Osteoblast (primary cell): ENCODE measurements at places on chromosomes 2 and 18. TPM values are rescaled to one million over a fixed set of nuclear protein-coding genes. Genes with fewer than 3 reads are reported as not detected.

- no peak for DNase-seq
Observed at GRCh38 chr2:67309281-67309680, 87.9 kb upstream of the ETAA1 start.

DNA sequence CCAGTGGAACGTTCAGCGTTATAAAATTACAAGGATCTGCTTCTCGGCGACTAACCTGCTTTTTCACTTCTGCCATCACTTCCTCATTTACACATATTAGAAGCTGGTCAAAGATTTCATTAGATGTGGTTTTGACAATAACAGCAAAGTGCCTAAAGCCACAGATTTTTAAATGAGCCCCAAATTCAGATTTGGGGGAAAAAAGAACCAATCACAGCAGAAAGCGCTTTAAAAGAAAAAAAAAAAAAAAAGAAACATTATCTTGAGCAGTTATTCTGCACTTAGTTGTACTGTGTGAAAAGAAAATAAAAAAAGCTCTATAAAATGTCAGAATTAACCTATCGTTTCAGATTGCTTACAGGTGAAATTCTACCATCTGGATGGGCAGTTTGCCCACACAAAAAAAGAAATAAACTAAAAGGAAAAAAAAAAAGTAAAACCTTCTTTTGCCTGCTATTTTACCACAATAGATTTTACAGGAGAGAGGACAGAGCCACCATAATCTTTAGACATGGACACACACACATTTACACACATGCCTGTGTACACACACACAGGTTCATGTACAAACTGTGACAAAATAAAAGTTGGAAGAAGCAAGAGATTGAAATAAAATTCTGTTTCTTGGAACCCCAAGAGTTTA lies 167.2 kb downstream of the TCF4 start:
- DNase-seq = no peak

- DNase-seq = no peak
Observed at GRCh38 chr18:76252139-76252538, 242.9 kb downstream of the ZNF516 start.

- DNase-seq = peak; percentile 77
Observed at GRCh38 chr18:57797209-57797651, 5.9 kb downstream of the ATP8B1 start.

DNA sequence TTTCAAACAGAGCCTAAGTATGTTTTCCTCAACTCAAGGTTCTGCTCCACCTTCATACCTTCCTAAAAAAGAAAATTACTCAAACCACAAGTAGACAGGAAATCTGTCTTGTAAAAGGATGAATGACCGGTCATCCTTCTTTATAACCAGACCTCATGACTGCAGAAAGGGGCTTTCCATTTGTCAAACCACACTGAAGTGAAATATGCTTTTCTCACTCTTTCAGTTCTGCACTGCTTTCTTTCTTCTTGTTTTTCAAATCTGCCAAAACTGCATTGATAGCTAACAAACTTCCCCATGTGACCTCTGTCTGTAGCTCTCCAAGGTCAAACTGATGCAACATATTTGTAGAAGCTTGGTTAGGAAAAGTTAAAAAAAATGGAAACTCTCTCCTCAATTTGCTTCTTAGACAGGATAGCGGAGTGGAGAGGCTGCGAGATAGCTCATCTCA lies 308.9 kb upstream of the CCDC68 start:
- DNase-seq = no peak

GRCh38 chr2:80288576-80288975 lies 16.0 kb downstream of the LRRTM1 start:
- no peak for DNase-seq

The DSEL gene
- 119 and 157 TPM in 2 replicates for total RNA-seq

DNA sequence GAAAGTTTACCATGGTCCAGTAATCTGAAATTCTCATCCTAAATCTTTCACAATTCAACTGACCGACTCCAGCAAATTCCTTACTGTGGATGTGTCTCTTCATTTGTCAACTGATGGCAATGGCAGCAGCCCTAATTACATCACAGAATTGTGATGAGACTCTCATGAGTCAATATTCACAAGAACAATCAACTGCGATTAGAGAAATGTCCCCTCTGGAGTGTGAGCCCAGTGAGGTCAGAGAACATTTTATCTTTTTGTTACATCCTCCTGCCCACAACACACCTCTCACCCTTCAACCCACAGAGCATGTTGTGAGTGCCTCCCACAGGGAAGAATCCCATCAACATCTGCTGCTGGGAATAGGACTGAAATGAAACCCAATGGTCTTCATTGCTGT lies 73.6 kb downstream of the CD226 start:
- no peak for DNase-seq

The CXCR1 gene
- not detected in 2 replicates for total RNA-seq

GRCh38 chr2:236507393-236508085 lies 62.1 kb upstream of the ACKR3 start:
- no peak for DNase-seq

The EVA1A gene
- 70.9 and 74.8 TPM in 2 replicates for total RNA-seq

DNA sequence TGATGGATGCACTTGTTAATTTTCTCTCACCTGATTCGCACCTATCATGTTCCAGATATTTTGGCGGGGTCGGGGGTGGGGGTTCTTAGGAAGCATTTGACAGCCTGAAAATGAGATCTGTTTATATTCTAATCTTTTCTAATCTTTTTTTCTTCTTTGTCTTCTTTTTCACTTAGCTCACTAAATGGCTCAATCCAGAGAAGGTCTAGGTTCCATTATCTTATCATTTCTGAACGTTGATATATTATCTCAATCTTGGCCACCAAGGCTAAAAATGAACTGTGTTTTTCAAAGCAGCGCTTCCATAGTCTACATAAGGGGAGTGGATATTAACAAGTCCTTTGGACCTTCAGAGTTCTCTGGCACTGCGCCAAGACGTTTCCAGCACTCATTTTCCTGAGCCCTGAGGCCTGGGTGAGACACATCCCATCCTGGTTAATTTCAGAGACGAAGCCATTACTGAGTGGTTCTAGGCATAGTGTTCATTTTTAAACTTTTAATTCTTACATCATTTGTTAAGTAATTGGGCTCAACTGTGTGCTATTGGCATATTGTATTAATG lies 229.0 kb downstream of the SOX11 start:
- DNase-seq = no peak

DNA sequence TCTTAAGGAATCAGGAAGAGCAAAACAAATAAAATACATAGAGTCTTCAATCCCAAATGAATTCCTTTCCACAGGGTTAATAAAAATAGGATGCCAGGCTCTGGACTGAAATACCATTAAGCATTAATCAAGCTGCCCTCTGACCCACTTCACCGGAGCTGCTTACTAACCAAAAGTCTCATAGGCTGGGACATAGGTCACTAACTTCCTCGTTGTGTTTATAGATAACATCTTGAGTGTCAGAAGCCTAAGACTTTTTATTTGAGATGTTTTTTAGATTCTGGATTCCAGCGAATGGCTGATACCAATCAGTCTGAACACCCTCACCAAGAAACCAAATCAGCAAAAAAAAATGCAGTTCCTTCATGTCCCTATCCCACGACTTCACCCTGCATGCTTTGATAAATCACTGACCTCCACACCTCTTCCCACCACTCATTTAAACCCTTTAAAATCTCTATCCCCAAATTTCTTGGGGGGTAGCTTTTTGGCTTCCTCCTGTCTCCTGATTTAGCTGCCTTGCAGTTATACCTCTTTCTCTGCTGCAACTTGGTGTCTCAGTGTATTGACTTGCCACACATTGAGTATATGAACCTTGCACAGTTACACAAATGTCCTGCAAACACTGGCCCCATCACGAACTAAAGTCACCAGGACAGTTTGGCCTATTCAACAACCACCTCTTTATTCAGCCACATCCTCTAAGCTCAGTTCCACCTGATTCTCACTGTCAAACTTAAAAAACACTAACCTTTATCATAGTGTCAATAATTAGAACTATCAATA lies 399.3 kb downstream of the METTL4 start:
- no peak for DNase-seq

DNA sequence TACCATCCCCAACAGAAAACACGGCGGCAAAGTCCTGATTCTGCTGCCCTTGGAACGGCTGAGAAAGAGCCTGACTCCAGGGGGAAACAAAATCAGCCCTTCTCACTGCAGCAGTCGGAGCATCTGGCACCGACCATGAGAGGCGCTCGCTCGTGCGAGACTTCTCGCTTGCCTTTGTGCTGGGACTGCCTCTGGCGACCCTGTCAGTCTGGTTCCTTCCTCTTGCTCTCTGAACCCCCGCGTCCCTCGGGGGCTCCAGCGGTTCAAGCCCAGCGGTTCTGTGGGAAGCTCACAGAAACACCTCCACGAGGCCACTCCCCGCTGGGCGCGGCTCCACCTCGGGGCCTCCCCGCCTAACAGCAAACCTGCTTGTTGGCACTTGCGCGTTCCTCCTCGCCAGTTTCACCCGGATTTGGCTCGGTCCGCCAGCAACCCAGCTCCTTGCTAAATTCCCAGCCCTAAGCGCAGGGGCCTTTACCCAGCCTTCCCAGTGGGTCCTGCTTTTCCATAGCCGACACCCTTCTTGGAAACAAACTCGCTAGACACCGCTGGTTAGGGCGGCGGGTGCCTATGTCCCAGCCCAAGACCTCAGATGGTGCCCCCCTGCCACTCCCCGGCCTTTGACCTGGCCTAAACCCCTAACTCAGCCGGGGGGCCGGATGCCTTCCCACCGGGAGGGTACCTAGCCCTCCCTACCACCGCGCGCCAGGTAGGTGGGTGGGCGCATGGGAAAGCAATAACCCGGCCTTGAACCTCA lies 2.2 kb downstream of the RND3 start:
- DNase-seq = peak; percentile 78

- DNase-seq = no peak
Observed at GRCh38 chr2:202327858-202328257, 48.3 kb upstream of the BMPR2 start.

- DNase-seq = peak; percentile 74
Observed at GRCh38 chr2:176729706-176730569, 460.7 kb downstream of the MTX2 start.

DNA sequence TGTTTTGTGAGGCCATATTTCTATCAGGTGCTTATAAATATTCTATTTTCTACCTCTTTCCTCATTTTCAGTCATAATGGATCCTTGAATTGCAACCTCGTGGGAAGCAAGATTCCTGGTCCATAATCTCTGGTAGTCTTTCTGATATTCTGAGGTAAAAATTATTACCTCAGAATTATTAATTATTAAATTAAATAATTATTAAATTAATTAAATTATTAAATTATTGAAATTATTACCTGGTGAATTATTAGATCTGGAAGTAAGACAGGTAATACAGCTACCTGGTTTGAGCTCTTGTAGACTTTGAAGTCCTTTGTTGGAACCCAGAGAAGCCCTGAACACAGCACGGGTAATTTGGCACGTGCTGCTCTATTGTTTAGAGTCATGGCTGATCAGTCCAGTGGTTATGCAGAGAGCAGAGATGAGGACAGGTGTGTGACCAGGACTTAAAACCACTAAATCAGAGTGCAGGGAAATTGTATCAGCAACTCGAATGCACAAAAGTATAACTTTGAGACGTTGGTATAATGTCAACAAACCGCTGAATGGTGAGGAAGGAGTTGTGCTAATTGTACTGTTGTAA lies 46.8 kb upstream of the PTPRM start:
- no peak for DNase-seq

GRCh38 chr2:216698293-216698692 lies 2.9 kb upstream of the IGFBP5 start:
- no peak for DNase-seq

DNA sequence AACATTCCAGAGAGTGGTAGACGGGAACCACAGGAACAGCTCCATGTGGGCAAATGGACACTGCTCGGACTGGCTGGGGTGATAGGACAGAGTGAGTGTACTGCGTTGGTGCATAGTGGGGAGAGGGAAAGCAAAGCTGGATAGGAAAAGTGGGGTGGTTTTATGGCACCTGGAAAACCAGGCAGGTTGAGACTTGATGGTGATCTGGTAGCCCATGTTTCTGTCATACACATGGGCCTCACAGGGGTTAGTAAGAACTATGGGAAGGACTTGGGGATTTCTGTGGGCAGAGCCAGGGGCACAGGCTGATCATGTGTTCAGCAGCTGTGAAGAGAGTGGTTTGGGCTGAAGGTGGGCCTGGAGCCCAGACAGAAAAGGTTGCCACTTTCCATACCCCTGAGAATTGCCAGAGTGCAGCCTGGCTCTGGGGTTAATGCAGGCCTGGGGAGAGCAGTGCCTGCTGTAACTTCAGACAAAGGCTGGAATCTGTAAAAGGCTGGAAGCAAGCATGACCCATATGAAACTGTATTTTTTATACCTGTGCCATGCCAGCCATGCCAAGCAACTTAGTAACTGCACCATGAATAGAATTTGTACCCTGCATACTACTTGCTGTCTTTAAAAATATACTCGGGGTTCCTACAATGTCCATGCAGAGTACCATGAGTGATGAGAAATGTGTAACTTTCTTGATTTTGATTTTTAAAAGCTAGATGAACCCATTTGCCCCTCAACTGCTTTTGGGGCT lies 41.9 kb downstream of the RPIA start:
- no peak for DNase-seq

- no peak for DNase-seq
Observed at GRCh38 chr2:216392945-216393840, 19.1 kb upstream of the SMARCAL1 start.

The CSRNP3 gene
- total RNA-seq = 1.4 and 2.7 TPM in 2 replicates

DNA sequence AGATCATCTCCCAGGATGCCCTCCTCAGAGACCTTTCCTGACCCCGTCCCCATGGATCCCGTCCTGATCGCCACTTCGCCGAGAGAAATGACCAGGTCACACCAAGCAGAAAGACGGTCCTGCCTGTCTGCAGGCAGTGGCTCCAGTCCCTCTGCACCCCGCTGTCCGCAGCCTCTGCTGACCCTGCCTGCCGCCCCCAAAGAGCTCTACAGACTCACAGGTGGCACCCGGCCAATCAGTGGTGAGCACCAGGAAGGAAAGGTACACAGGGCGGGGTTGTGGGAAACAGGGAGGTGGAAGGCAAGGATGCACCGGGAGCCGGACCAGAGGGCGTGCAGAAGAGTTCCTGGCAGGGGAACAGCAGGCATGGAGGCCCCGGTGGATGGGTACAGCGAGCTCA lies 94.8 kb downstream of the NDUFA10 start:
- no peak for DNase-seq

The ITGB6 gene
- under 0.01 TPM in 2 replicates for total RNA-seq

DNA sequence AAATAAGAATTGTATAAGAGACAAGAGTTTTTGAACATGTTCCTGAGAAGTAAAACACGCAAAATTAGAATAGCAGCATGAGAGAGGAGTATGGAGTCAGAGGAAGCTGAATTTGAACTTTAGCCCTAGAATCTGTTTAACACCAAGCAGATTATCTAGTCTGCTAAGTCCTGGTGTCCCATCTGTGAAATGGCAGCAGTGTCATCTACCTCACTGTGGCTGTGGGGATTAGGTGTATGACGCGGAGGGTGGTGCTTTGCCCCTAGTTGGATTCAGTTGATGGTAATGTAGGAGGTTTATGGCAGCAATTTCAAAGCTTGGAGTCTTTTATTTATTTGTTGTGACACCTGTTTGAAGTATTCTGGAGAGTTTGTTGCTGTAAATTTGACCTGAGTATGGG lies 79.2 kb downstream of the ZNF532 start:
- DNase-seq = no peak

DNA sequence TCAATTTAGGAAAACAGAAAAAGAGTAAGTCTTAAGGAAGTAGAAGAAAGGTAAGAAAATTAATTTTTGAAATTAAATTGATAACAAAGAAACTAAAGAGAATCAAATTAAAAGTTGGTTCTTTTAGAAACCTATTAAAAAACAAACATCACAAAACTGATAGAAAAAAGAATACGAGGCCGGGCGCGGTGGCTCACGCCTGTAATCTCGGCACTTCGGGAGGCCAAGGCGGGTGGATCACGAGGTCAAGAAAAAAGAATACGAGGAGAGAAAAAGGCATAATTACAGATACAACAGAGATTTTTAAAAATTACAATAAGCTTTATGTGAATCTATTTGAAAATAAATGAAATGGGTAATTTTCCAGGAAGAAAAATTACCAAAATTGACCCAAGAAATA lies 11.8 kb downstream of the PREPL start:
- no peak for DNase-seq

The HOXD9 gene
- 0.36 and 0.59 TPM in 2 replicates for total RNA-seq

The CAPN14 gene
- total RNA-seq = under 0.01 TPM in 2 replicates
